Gastroesophageal sphincter (tissue), 4 donors: ENCODE measurements at places on chromosomes 12 and 14. TPM values are rescaled to one million over a fixed set of nuclear protein-coding genes. Genes with fewer than 3 reads are reported as not detected.

The SLC10A1 gene
- not detected for total RNA-seq

The ESRRB gene
- total RNA-seq, result not detected

The CLEC1A gene
- total RNA-seq, result 3.3 TPM

The RTL1 gene
- 0.31 TPM for total RNA-seq

The STAC3 gene
- 0.35 TPM for total RNA-seq

The MGP gene
- total RNA-seq, result 595 TPM

DNA sequence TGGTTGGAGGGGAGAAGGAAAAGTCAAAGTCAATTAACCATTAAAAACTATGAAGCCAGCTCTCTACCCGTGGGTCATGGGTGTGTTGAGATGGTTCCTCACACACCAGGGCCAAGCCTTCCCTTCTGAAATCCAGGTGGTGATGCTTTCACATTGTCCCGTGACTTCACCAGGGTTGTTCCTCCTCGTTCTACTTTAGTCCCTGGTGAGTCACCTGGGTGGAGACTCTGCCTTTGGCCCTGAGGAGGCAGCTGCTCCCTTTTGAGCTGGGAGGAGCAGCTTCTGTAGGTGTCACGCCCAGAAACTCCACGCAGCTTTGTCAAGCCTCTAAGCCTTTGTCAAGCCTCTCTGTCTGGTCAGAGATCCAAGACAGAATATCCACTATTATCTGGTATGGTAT lies 348.3 kb downstream of the BMP4 start:
- no peak for ATAC-seq

DNA sequence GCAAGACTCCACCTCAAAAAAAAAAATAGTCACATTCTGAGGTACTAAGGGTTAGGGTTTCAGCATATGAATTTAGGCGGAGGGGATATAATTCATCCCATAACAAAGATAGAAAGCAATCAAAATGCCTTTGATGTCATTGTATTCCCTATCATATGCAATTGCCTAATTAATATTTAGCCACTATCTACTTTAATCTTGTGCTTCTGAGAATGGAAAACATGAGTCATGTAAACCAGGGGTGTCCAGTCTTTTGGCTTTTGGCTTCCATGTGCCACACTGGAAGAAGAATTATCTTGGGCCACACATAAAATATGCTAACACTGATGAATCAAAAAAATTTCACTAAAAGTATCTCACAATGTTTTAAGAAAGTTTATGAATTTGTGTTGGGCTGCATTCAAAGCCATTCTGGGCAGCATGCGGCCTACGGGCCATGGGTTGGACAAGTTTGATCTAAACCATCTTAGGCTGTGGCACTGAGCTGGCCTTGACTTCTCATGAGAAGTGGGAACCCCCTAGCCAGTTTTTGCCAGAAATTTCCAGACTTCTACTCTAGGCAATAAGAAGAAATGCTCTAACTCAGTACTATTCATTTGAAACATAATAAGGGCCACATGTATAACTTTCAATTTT lies 219.8 kb downstream of the PTPRO start:
- ATAC-seq, result no peak

GRCh38 chr12:41606468-41607445 lies 418.6 kb downstream of the PDZRN4 start:
- ATAC-seq, result no peak

DNA sequence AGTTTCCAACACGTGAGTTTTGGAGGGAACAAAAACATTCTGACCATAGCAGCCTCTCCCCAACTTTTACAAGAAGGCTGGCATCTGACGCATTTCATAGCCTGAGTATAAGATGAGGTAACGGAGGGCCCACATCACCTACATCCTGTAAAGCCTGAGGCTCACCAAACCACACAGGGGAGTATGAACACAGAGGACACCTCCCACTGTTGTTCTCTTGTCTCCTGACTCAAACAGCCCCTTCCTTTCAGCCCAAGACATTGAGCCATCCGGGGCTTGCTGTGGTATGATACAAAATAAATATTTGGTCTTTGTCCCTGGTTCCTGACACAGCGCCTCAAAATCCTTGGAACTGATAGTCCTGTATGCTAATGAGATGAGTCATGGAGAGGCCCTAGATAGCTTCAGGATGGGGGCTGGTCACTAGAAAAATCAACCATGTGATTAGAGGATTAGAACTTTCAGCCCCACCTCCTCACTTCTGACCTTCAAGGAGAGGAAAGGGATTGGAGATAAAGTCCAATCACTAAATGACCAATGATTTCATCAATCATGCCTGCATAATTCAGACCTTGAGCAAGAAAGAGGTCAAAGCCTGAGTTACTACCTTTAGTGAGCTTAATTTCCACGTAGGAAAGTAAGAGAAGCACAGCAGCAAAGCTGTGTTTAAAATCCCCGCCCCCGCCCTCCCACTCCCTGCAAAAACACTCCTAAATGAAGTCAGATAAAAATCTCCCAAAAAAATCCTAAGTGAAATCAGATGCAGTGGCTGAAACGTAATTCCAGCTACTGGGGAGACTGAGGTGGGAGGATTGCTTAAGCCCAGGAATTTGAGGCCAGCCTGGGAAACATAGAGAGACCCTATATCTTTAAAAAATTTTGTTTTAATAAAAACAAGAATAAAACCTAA lies 236.4 kb downstream of the PCNX1 start:
- ATAC-seq, result no peak

DNA sequence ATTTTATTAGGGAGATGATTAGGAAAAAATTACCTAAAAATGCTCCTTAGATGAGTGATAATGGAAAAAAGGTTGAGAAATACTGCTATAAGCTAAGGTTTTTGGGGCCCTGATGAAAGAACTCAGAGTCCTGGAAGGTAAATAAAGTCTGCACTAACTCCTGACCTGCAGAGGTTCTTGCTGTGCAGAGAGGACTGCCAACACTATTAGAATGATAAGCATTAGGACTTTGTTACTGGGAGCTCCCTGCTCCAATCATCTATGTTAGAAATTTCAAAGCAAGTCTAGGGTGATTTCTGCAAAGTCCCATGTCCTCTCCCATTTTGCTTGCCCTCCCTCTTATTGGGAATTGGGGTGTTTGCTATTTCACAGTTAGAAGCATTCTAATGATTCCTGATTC lies 112.2 kb downstream of the SMOC1 start:
- no peak for ATAC-seq

- no peak for ATAC-seq
Observed at GRCh38 chr12:24044941-24045703, 95.7 kb upstream of the SOX5 start.

DNA sequence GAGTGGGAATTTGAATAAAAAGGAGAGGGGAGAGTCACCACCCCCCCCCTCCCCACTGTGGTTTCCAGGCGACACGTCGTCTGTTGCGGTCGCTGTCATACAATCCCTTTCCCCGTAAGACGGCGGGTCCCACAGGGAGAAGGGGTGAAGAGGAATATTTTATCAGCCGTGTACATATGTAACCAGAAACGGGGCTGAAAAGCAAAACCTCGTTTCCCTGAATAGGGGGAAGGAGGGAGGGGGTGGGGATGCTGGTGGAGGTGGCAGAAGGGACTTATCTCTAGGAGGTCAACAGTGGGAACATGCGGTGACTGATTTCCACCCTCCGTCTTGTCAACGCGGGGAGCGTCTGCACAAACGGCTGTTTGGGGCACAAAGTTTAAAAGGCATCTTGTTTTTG lies 171.4 kb downstream of the RBM19 start:
- ATAC-seq, result no peak

- ATAC-seq, result no peak
Observed at GRCh38 chr14:46323404-46323762, 328.2 kb downstream of the RPL10L start.

DNA sequence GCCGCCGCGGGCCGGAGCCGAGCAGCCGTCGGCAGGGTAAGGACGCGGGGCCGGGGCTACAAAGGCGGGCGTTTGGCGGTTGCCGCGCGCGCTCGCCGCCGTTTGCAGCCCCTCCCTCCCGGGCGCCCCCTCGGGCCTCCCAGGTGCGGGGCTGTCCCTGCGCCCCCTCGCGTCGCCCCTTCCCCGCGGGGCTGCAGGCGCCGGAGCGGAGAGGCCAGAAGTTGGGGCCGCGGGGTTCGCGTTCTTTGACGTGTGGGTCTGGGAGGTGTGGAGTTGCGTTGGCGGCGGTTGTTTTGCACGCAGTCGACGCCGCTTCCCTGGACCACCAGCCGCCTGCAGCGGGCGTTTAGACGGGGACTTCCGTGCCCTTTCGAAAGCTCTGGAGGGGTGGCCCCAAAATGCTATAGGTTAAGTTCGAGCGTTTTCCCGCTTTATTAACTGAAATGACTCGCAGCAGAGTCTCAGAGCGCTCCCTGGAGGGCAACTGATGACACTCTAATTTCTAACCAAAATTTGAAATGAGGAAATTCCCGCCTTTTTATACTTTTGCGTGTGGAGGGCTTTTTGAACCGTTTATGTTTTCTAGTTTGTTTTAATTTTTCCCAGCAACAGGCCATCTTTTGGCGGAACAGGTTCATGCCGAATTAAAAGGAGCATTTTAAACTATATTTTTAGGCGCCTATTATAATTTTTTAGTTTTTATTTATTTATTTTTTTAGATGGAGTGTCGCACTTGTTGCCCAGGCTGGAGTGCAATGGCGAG lies 902 bp downstream of the TMPO start:
- peak; percentile 41 for ATAC-seq

- no peak for ATAC-seq
Observed at GRCh38 chr12:70277973-70278372, 34.7 kb downstream of the CNOT2 start.

- no peak for ATAC-seq
Observed at GRCh38 chr14:106690333-106690891, 1164.0 kb downstream of the TMEM121 start.

- ATAC-seq, result no peak
Observed at GRCh38 chr12:96091833-96092232, 56.4 kb upstream of the LTA4H start.

DNA sequence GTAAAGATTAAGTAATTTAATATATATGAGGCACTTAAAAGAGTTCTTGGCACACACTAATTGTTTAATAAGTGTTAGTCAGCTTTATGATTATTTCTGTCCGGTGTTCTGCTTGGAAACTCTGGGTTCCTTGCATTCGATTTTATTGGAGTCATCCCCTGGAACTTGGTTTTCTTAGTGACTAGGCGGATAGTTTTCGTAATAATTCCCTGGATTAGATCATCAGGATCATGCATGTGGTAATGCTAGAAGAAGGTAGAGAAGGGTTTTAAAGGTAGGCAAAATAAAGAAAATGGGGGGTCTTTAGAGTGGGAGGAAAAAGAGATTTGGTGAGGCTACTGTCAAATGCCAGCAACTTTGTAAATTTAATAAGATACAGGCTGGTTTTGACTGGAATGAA lies 88.4 kb downstream of the MYF5 start:
- no peak for ATAC-seq

DNA sequence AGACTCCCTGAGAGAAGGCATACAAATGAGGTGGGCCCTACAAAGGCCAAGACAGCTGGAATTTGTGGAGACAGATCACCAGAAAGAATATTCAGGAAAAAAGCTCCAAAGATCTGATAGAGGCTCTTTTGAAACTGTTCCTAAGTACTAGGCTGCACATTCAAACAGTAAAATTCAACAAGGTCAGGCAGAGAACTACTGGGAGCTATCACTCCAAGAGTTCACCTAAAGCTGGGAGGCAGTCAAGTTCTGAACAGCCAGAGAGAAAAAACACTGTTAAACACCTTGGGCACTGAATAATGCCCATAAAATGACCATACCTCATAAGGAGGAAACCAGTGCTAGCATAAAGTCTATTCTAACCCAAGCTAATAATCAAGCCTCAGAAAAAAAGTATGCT lies 28.6 kb downstream of the MED13L start:
- no peak for ATAC-seq
